ENCODE measurements at places on chromosomes 1 and 21.

- no peak for DNase-seq
Observed at GRCh38 chr1:173995475-173995874, 26.7 kb downstream of the RC3H1 start.

- no peak for DNase-seq
Observed at GRCh38 chr1:51952638-51953037, 37.9 kb downstream of the RAB3B start.

- no peak for DNase-seq
Observed at GRCh38 chr1:232308616-232309015, 321.3 kb downstream of the SIPA1L2 start.

DNA sequence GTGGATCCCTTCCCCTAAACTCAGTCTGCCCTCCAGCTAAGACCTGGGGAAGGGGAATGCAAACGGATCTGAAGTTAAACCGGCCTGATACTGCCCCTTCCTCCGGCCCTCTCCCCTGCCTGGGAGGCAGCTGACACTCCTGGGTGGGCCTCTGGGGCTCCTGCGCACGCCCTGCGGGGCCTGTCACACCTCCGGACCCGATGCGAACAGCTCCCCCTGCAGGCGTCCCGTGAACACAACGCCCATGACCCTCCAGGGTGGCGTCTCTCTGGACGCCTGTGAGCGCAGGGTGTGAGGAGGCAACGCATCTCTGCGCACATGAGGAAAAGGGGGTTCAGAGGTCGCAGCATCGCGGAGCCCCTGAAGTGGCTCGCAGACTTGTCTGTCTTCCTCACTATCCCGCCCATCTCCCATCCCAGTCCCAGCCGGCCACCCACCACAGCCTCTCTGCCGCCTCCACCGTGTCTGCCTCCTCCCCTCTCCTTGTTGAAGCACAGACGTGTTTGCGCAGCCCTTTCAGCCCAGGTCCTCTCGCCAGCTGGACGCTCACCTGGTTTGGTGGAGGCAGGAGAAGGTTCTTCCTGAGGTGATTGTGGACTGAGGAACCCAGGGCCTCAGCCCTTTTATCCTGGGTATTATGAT is 421 bp upstream of the LCE3A start:
- DNase-seq = no peak

GRCh38 chr21:41601573-41602368 is 93.8 kb upstream of the TMPRSS2 start:
- DNase-seq = no peak
